ENCODE measurements at places on chromosomes 5 and 9.

GRCh38 chr5:127353327-127353726, 62.7 kb downstream of the MEGF10 start:
- no peak for DNase-seq

DNA sequence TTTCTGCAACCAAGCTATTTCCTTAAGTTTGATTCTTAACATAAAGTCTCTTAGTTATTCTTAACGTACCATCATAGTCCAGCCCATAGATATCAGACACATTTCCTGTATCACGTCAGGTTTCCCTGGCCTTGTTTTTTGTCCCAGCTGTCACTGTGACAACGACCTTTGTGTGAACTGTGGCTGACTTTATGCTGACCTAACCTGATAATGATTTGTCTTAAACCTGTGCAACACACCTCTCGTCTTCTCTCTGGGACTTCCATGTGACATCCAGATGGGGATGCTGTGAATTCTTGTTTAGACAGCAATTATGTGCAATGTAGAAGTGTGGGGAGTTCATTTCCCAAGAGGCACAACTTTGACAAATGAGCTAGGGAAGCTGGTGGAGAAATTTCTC, 662.8 kb downstream of the PTPRD start:
- DNase-seq: no peak

DNA sequence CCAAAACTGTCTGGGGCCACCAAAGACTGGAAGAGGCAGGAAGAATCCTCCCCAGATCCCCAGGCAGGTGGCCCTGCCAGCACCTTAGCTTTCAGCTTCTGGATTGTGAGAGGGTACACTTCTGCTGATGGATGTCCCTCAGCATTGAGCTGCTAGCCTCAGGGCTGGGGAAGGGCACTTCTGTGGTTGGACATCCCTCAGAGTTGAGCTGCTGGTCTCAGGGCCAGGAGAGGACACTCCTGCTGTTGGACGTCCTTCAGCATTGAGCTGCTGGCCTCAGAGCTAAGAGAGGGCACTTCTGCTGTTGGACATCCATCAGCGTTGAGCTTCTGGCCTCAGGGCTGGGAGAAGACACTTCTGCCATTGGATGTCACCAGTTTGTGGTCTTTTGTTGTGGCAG, 83.8 kb upstream of the FCN1 start:
- DNase-seq: no peak

GRCh38 chr5:147754372-147755122, 28.0 kb downstream of the JAKMIP2 start:
- DNase-seq: no peak

GRCh38 chr5:178461004-178461730, 129.0 kb downstream of the COL23A1 start:
- DNase-seq: peak; percentile 57

GRCh38 chr9:131739959-131740648, at the start of gene RAPGEF1:
TSS of gene RAPGEF1 (minus strand) at chr9:131740076. CDS start at chr9:131739830, 246 bp downstream.
- peak; percentile 45 for DNase-seq
